ENCODE measurements at places on chromosomes 11 and 22.

DNA sequence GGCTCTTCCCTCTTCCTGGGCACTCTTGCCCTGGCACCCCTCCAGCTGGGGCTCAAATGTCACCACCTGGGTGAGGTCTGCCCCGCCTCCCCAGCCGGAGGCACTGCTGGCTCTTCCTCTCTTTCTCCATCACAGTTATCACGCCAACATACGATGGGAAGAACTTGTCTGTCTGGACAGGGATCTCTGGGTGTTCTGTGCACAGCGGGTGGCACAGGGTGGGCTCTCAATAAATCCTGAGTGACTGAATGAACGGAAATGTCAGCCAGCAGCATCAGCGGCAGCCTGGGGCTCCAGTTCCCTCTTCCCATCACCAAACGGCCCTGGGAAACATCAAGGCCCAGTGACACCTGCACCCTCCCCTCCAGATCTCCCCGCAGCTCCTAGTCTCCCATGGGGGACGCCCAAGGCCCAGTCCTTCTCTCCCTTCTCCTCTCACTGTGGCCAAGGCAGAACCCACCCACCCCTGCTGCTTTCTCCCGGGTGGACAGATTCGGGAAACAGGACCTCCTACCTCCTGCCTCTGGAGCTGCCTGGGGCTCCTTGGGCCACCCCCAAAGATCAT is 440 bp upstream of the SLC25A45 start:
- no peak for DNase-seq

DNA sequence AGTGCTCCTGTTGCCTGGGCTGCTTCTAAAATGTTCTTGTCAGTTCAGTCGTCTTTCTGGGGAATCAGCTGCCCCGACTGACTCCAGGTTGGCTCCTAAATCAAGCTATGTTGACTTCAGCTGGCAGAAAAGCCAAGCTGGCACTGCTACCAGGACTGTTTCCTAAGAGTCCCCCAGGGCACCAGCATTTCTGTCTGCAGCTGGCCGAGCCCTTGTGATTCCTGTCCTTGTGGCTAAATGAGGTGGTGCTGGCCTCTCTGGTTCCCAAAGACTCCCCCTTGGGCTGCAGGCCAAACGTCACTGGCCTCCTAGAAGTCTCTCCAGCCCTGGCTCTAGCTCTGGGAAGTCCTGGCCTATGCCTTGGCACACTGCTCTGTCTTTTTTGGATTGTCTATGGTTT is 31.1 kb downstream of the GRAMD1B start:
- no peak for DNase-seq

DNA sequence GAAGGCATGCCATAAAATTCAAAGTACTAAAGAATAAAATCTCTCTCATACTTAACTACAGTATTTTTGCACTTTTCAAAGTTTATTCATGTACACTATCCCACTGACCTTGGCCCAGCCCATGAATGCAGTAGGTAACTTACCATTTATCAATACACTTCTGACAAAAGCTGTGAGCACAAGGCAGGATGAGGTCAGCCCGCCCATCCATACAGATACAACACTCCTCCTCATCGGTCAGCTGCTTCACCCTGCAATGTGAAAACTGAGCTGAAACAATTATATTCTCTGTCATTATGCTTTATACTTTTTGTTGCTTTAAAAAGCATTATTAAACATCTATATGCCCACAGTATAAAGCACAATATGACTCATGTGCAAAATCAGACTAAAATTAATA is 22.1 kb downstream of the RNF141 start:
- no peak for DNase-seq

- DNase-seq = no peak
These were observed 41.8 kb upstream of the SORL1-AS1 start for GRCh38 chr11:121494355-121495099.

- no peak for DNase-seq
These were observed 554.6 kb downstream of the OPCML start for GRCh38 chr11:132977746-132978145.

All from glutamatergic neuron (in vitro differentiated cells).